ENCODE measurements at places on chromosomes 13 and 19.

DNA sequence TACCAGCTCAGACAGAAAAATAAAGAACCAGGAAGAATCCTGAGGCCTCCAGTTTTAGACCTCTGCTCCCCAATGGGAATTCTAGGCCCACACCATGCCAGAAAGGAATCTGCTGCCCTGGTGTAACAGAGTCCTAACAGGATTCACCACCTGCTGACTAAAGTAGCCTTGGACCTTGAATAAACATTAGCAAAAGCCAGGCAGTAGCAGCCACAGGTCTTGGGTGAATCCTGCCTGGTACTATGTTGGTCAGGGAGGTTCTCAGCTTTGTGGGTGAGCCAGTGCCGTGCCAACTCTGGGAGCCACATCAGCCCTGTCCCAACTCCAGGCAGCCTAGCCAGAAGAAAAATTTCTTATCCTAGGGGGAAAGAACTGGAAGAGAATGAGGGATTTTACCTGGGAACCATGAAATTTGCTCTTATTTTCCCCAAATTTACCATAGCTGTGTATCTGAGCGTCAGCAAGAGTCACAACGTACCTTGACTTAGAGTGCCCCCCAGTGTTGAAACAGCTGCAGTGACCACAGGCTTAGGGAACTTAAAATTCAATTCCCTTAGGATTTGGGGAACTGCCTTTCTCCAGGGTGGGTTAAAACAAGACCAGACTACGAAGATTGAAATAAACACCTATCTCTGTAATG is 1895.6 kb upstream of the PRR20A start:
- no peak for DNase-seq

GRCh38 chr13:102863590-102863989 is 17.8 kb downstream of the ERCC5 start:
- DNase-seq = no peak

DNA sequence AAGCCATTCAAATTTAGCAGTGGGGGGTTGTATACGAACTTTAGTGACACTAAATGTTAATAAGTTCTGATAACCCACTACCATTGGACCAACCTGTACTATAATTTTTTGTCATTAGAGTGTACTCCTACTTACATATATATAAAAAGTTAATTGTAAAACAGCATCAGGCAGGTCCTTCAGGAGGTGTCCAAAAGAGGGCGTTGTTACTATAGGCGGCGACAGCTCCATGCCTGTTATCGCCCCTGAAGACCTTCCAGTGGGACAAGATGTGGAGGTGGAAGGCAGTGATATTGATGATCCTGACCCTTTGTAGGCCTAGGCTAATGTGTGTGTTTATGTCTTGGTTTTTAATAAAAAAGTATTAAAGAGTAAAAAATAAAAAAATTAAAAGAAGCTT is 27.5 kb downstream of the SPRYD7 start:
- no peak for DNase-seq

DNA sequence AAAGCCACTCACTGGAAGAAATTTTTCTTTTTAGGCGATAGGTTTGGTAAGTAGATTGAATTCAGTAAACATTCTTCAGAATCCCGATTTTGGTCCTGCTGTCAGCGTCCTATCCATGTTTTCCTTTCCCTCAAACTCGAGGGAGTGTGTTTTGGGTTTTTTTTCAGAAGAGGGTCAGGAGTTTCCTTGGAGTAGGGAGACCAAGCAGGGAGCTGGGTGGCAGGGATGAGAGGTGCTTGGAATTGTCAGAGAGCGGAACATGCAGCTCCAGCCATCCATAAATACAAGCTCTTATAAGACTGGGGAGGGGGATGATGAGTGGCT is 1.6 kb upstream of the PCDH8 start:
- no peak for DNase-seq

DNA sequence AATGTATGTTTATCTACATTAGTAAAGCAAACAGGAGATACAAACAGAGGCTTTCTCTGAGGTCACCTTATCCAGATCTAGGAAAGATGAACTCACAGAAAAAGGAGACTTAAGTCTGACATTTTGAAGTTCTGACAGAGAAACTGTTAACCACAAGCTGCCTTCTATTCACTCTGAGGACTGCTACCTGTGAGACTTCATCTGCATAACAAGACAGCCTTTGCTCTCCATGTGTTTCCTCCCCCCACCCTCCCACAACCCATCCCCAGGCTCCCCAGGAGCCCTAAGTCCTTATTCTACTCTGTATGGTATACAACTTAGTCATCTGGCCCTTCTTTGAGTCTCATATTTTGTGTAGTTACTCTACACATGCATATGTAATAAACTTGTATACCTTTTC is 699.0 kb downstream of the FGF9 start:
- no peak for DNase-seq

DNA sequence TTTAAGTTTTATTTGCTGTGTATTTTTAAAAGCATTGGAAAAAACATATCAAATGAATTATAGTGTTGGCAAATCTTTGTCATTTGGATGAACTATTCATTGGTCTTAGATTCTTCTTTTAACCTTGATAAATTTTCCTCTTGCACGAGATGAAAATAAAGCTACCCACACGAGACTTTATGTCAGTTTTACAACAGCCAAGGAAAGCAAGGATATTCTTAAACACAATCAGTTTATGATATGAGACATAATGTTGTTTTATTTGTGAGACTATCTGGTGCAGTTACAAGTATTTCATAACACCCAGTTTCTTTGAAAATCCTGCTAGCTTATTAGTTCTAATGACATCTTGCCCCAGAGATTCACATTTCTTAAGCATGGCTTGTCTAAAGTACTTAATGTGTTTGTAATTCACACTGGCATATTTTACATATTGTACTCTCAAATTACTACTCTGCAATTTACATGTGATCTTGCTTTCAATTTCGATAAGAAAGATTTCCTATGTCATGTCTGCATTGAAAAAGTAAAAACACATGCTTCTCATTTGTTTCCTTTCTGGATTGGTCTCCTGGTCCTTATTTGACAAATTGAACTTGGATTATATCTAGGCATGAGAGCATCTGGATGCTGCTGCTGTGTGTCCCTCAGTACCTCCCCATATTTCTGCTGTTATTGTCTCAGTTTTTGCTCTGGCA is 955.5 kb upstream of the PCDH9 start:
- DNase-seq = no peak

GRCh38 chr13:93723316-93723715 is 496.7 kb downstream of the GPC6 start:
- no peak for DNase-seq

- DNase-seq = no peak
Measured at GRCh38 chr19:46118136-46118535, 6.4 kb downstream of the IGFL3 start.

- no peak for DNase-seq
Measured at GRCh38 chr13:77781808-77782207, 84.3 kb downstream of the SLAIN1 start.

GRCh38 chr13:64704121-64704649 is 2526.0 kb downstream of the PCDH9 start:
- DNase-seq = no peak

DNA sequence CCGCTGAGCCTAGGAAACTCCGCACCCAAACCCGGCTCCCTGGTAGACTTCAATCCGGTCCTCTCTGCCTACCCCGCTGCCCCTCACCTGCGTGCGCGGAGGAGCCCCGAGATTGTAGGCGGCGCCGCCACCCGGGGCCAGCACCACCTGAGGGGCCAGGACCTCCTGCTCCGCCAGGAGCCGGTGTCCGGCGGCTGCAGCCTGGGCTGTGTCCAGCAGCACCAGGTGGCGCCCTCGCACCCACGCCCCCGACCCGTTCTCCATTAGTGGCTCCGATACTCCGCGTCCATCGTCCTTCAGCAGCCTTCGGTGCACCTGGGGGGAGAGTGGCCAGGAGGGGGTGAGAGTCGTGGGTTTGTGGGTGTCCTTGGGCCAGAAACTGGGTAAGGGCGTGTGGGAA is 18.5 kb downstream of the MAN2B1 start:
- DNase-seq = no peak

DNA sequence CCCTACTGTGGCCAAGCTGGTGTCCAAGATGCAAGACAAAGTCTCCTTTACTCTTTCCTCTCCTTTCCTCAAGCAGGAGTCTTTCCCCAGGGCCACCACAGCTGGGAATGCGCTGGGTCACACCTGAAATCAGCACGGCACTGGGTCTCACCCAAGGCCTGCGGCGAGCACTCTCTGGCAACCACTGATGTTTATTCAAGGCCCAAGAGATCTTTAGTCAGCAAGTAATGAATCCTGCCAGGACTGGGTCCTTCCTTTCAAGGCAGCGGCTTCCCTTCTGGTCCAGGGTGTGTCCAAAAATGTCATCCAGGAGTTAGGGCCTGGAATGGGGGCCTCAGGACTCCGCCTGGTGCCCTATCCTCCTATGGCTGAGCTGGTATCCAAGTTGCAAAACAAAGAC is 24.1 kb downstream of the BLOC1S3 start:
- DNase-seq = no peak

- DNase-seq = no peak
Measured at GRCh38 chr13:26482451-26483197, 74.9 kb upstream of the WASF3 start.

GRCh38 chr19:49474542-49474924 is 518 bp downstream of the FLT3LG start:
- no peak for DNase-seq

DNA sequence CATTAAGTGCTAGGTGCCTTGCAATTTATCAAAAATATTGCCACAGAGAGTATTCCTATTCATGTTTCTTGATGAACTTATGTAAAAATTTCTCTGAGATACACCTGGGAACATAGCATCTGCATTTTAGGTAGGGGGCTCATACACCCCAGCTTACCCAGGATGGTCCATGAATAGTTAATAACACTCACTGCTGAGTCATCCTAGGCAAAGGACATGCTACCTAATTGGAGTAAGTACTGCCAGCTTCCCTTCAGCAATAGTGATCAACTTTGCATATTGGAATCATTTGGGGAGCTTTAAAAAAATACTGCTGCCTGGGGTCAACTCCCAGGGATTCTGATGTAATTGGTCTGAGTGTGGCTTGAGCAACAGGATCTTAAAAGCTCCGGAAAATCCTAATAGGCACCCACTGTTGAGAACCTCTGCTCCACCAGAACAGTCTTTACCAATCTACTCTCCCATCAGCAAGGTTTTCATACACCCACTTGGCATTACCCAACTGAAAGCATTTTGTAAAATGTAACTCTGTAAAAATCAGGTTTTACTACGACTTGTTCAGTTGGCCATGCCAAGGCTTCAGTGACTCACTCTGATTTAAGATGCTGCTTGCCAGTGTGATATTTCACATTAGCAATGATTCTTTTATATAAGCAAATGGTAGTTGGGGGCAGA is 67.2 kb upstream of the FNDC3A start:
- no peak for DNase-seq

GRCh38 chr13:112896736-112897602 is 72.0 kb upstream of the MCF2L start:
- DNase-seq = no peak

- no peak for DNase-seq
Measured at GRCh38 chr19:1648459-1648849, 4.0 kb downstream of the TCF3 start.

GRCh38 chr19:49513746-49514118 is 1.3 kb downstream of the FCGRT start:
- no peak for DNase-seq

GRCh38 chr13:27536361-27537101 is 83.8 kb downstream of the LNX2 start:
- no peak for DNase-seq

- DNase-seq = no peak
Measured at GRCh38 chr13:29577136-29578051, 18.1 kb downstream of the SLC7A1 start.

DNA sequence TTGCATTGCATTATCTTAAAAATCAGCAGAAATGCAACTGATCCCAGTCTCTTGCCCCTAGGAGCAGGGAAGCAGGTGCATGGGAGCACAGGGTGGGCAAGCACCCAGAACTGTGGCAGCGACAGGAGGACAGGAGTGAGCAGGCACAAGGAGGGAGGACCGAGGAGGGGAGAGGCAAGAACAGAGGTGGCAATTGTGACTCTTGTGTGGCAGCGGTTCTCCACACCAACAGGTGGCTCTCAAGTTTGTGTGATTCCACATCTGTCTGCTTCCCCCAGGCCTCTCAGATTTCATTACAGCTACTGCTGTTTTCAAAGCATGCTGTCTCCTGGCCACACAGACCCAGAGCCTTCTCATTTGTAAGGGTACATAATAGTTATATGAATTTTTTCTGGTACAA is 108.5 kb downstream of the STK24 start:
- no peak for DNase-seq
